ENCODE measurements at places on chromosomes 7 and 10.

DNA sequence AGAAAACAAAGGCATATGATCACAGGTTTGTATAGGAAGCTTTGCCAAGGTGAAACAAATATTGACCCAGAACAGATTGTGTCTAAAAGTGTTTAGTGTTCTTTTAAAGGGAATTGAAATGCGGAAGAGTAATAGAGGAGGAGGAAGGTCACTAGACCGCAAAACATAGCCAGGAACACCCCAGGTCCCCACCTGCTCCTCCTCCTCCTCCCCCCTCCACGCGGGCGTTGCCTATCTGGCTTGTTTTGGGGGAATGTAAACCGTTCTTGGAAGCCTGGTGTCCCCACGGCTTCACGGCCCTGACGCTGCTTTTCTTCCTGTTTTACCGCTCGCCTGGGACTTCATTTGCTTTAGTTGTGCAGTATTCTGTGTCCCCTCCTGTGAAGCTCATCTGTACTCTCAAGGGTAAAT is 81.0 kb upstream of the PFKP start:
- no peak for DNase-seq

GRCh38 chr10:18240185-18240882 is 100.1 kb downstream of the CACNB2 start:
- DNase-seq: no peak

DNA sequence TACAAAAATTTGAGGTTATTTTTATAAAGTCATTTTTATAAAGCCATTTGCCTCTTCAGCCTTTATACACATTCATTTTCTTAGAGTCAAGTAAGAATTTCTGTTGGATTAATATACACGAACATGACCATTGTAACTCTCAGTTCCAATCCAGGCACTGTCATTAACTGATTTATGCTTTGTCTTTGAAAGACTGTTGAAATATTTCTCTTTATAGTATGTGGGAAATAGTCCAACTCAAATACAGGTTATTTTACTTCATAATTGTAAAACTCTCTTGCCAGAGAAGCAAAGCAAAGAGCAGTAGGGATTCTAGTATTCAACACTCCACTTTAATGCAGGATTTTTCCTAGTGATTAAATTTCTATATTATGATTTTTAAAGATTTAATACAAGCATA is 36.5 kb upstream of the PAPSS2 start:
- DNase-seq: no peak

- no peak for DNase-seq
Observed at GRCh38 chr10:77661674-77662073, 24.1 kb upstream of the KCNMA1 start.

GRCh38 chr7:91358303-91358702 is 94.1 kb downstream of the FZD1 start:
- DNase-seq: no peak

- no peak for DNase-seq
Observed at GRCh38 chr7:26117142-26117807, 34.7 kb upstream of the NFE2L3 start.

DNA sequence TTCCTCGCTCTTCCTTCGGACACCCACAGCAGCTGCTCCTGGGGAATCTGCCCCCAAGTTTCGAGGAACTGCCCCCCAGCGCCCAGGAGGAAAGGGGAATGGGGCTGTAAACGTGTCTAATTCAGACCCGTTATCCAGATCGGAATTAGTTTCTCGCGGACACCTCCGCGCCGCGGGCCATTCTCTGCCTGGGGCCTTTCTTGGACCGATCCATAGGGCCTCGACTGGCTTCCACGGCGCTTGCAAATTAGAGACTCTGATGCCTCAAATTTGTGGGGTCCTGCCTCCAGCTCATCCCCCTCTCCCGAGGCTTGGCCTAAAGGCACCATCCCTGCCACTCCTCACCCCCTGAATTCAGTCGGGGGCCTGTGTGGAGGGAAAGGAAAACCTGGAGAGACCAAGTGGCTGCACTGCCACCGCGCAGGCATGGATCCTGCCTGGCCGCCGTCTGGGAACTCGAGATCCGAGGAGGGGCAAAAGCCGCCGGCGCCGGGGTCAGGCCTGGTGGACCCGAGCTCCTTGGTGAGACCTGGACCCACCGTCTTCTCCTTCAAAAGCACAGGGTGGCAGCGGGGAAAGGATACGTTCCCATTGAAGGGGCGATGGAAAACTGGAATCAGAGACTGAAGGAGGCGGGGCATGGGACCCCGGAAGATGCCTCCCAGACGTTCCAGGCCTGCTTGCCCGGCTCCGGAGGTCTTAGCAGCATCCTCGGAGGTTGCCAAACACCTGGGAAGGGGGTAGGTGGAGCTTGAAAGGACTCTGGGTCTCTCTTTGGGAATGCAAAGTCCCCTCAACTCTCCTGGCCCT is 13.7 kb downstream of the LBX1 start:
- no peak for DNase-seq

GRCh38 chr10:69948261-69948660 is 104.4 kb upstream of the MACROH2A2 start:
- no peak for DNase-seq

DNA sequence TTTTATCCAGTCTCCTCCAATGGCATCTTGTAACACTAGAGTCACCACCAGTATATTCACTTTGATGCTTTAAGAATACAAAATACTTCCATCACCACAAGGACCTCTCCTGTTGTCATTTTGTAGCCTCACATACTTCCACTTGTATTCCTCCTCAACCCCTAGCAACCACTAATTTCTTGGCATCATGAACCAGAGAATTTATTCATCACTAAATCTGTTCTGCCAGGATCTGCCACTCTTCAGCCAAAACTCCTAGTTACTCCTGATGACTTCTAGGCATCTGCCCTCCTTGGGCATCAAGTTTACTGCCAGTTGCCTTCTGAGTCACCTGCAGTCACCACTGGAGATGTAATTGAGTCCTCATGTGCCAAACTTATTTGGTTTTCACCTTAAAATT is 906.8 kb downstream of the CNTNAP2 start:
- DNase-seq: no peak

DNA sequence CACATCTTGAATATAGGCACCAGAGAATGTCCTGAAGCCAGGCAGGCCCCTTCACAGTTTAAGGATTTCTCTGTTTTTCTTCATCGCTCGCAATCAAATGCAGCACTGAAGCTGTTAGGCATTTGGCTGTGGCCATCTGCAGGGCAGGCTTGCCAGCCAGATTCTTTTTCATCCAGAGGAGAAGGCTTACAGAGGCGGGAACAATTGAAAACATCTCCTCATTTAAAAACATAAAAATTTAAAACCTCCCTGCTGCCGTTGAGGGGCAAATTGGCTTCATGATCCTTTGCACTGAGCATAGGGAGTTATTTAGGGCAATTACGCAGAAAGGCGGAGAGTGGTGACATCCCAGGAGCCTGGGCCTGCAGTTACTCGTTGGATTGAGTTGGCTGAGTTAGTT is 500.0 kb downstream of the TYW1 start:
- DNase-seq: no peak

- no peak for DNase-seq
Observed at GRCh38 chr7:52689912-52690311, 345.5 kb upstream of the POM121L12 start.

- DNase-seq: no peak
Observed at GRCh38 chr10:21497177-21497807, 28.2 kb downstream of the SKIDA1 start.

GRCh38 chr10:128080231-128080630 is 46.0 kb downstream of the MKI67 start:
- DNase-seq: no peak

GRCh38 chr7:70728872-70729552 is 402.9 kb upstream of the GALNT17 start:
- no peak for DNase-seq

DNA sequence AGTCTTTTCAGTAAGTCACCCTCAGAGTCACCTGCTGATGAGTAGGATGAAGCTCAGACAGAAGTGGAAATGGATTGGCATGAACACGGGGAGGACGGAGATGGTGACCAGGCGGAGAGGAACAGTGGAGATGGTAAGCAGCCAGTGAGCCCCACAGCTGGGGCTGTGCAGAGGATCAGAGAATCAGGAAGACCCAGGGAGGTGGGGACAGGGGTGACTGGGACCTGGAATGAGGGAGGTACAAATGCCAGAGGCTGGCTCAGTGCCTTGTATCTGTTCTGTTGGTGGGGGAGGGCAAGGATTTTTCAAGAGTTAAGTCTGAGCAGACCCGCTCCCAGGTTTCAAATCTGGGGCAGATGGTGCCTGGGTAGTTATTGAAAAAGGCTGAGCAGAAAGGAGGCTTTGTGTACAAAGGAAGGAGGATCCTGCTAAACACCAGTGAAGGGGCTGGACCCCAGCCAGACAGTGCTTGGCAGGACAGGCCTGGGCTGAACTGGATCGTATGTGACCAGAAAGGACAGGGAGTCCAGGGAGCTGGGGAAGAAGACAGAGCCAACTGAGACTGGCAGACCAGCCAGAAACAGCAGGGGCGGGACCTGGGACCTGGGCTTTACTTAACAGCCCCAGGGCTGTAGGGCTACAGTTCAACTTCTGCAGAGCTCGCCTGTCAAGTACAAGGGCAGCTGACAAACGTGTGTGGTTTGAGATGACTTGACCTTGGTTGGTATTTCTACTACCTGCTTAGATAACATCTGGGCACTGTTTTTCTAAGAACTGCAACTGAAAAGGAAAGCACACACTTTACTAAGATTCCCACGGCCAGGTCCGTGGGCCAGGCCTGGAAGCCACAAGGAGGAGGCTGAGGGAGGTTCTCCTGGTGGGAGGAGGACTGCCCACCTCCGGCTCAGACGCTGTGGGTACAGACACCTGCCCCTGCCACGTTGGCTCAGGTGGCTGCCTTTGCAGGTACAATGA is 13.2 kb upstream of the FRMPD2 start:
- DNase-seq: no peak

DNA sequence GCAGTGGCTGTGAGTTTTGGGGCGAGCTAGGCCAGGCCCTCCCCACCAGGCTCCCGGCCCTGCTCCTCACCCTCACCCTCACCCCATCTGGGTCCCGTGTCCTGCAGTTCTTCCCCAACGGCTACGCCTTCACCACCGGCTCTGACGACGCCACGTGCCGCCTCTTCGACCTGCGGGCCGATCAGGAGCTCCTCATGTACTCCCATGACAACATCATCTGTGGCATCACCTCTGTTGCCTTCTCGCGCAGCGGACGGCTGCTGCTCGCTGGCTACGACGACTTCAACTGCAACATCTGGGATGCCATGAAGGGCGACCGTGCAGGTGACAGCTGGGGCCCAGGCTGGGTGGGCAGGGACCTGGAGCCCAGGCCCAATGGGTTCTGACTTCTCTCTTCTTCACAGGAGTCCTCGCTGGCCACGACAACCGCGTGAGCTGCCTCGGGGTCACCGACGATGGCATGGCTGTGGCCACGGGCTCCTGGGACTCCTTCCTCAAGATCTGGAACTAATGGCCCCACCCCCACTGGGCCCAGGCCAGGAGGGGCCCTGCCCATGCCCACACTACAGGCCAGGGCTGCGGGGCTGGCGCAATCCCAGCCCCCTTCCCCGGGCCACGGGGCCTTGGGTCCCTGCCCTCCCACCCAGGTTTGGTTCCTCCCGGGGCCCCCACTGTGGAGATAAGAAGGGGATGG is 4.9 kb downstream of the GNB2 start:
- DNase-seq: no peak

- DNase-seq: no peak
Observed at GRCh38 chr10:78913219-78914059, 155.3 kb upstream of the ZMIZ1 start.

DNA sequence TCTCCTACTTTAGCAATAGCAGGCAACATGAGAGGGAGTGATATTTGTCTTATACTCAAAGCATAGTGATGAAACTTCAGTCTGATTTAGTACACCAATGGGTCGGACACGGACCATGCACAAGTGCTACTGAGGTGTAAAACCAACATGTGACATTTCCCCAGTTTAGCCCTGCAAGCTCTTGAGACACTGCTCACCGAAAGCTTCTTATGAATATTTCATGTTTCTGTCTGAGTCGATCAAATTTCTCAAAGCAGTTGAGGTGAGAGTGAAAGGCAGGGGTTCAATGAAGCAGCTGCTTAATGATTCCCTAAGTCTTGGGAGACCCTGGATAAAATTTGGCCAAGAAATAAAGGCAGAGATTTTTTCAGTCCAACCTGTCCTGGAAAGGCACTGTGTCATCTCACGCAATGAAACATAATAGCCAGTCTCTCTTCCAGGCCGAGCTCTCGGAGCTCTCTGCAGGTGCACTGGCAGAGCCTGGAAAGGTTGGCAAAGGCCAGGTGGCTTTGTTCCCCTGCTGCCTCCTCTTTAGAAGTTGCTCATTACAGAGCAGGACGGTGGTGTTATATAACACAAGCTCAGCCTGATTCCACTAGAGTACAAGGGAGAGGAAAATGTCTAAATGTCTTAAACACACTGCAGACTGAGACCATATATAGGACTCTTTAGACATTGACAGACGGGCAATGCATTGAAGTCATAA is 33.9 kb upstream of the XPNPEP1 start:
- DNase-seq: no peak

DNA sequence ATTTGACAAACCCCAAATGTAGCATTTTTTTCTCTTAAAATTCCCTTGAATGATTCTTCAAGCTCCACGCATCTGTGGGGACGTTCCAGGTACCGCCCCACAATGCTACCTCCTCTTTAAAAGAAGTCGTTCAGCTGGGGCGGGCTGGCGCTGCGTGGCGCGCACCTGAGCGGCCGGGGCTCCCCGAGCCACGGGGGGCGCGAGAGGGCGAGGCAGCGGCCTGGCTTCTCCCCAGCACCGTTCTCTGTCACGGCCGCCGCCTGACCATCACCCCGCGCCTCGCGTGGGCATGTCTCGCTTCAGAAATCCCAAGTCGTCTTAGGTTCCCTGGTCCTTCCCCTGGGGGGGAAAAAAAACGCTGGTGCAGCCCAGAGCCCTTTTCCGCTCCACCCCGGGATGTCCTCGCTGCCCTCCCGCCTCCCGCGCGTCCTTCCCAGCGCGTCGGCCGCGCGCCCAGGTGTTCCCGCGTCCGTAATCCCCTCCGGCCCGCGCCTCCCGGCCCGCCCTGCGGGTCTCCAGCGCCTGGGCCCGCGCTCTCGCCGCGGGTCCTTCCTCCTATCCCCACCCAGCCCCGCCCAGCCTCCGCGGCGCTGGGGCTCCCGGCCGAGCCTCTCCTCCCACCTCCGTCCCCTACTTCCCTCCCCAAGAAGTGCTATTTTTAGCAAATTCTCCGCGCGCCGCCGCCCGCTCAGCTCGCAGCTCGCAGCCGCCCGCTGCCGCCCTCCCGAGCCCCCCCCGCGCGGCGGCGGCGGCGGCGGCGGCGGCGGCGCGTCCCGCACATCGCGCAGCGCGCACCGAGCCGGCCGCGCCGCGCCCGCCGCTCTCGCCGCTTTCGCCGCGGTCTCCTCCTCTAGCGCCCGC is 58.7 kb upstream of the PRPS1L1 start:
- no peak for DNase-seq

GRCh38 chr10:17199351-17199804 is 2.1 kb downstream of the TRDMT1 start:
- no peak for DNase-seq

- no peak for DNase-seq
Observed at GRCh38 chr10:107653832-107654287, 489.4 kb upstream of the SORCS1 start.

DNA sequence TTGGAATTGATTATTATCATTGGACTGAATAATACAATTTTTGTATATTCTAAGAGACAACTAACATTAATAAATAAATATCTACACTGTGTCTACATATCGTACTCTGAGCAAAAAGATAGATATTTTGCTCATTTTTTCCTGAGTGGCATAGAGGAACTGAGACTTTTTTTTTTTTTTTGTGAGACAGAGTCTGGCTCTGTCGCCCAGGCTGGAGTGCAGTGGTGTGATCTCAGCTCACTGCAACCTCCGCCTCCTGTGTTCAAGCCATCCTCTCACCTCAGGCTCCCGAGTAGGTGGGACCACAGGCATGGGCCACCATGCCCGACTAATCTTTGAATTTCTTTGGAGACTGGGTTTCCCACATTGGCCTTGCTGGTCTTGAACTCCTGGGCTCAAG is 14.0 kb downstream of the KMT2E start:
- DNase-seq: no peak

Measured in activated T-cell treated with anti-CD3 and anti-CD28 coated beads for 24 hours (primary cell).